ENCODE measurements at places on chromosomes 4 and X.

DNA sequence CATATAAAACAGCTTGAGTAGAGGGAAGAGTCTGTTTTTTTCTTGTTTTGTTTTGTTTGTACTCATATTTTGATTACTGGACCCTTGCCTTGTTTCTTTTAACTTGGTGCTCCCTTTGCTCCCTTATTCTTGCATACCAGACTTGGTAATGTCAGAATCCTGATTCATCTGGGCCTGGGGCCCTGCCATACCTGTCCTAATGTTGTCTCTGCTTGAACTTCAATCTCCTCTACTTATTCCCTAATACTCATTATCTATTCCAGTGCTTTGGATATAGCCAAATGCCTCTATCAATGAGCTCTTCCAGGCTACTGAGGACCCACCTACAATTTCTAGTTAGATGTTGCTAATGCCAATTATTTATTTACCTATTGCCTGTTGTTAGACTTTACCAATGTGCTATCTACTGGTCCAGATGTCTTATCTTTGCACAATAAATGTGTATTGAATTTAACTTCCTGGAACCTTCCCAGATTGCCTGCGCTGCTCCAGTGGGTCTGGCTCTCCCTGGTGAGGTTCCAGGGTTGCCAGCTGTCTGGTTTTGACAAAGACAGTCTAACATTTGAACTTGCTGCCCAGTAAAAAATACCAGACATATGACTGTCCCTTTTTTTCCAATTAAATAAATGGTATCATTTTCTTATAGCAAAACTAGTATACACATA is 64.4 kb upstream of the ACSL4 start:
- DNase-seq = no peak

- no peak for DNase-seq
These were observed 11.4 kb downstream of the INTS6L start for GRCh38 chrX:135531813-135532212.

- no peak for DNase-seq
These were observed 118.4 kb downstream of the CBR4 start for GRCh38 chr4:168891688-168892087.

DNA sequence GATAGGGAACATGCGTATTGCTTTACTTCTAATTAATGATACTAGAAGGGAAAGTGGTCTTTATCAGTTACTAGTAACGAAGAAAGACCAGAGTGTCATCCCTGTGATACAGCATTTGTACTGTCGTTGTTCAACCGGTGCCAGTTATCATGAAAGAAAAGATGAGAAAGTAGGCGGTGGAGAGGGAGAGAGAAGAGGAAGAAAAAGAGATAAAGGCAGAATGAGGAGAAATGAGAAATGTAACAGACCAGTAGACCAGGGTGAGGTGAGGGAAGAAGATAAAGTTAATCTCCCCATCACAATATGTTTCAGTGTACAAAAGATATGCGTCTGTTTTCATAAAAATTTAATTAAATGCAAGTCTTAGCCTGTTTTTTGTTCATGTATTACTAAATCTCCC is 135.2 kb upstream of the HPGD start:
- DNase-seq = no peak

DNA sequence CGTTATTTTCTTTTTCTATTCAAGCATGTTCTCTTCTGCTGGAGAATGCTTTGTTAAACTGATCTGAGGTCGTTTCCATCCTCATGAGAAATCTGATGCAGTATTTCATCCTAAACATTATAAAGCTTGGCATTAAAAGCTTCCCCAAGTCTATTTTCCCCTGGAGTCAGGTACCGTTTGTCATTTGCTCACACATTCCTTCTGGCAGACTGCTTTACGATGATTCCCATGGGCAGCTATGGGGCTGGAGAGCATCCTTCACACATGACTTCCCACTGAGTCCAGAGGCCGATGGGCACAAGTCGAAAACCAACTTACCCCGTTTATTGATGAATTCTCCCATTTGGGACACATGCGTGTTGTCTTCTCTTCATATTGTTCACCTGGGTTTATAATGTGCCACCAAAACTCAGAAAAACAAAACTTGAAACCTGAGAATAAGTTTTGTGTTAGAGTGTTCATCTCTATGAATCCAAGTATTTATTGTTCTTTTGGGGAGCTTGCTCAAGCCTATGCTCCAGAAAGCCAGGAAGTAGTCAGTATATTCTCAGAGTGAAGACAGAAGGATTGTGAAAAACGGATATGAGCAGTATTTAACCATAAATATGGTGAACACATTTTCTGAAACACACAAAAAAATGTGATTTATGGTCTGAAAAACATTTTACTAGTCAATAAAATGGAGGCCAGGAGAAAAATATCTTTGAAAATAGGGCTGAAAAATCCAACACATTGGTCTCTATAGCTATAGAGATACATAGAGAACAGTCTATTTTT is 298.8 kb upstream of the NOCT start:
- no peak for DNase-seq

GRCh38 chr4:154492288-154492687 is 689 bp upstream of the DCHS2 start:
- no peak for DNase-seq

- DNase-seq = no peak
These were observed 4.9 kb upstream of the TXK start for GRCh38 chr4:48138936-48139335.

DNA sequence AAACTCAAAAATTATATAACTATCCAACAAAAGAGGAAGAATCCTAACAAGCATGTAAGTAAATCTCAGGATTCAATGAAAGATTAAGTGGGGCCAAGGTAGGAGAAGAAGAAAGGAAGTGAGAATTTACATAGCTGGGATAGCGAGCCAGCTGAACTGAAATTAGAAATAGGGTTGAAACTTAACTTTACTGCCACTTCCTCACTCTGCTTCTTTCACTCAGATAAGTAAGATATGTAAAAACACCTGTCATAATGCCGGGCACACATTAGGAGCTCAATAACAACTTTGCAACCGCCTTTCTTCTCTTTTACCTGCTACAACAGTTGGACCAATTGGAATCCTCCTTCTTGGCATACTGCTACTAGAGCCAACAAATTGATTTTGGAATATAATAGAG is 129.4 kb downstream of the CNKSR2 start:
- DNase-seq = no peak

GRCh38 chrX:105307762-105308161 is 87.3 kb upstream of the TEX13A start:
- DNase-seq = no peak

- no peak for DNase-seq
These were observed 88.4 kb downstream of the WDFY3 start for GRCh38 chr4:84878090-84878489.

DNA sequence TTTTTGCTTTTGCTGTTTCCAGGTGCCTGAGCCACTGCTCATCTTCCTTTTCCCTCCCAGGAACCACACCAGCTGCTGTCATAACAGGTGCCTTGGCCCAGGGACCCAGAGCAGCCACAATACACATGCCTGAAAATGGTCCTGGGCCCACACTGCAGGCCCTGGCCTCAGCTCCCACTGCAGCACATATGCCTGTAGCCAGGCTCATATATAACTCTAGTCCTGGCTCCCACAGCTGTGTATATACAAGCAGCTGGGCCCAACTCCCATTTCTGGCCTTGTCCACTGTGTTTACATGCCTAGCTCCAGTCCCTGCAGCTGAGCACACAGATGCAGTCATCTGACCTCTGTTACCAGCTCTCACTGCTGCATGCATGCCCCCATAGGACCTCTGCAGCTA is 930.5 kb downstream of the ADGRL3 start:
- DNase-seq = no peak

GRCh38 chr4:20682853-20683252 is 17.4 kb upstream of the PACRGL start:
- no peak for DNase-seq

- DNase-seq = no peak
These were observed 50.8 kb upstream of the BOD1L1 start for GRCh38 chr4:13678186-13678924.

- DNase-seq = no peak
These were observed 74.9 kb downstream of the PRRG1 start for GRCh38 chrX:37424000-37424429.

- DNase-seq = no peak
These were observed 137.2 kb downstream of the FNIP2 start for GRCh38 chr4:158906073-158906472.

DNA sequence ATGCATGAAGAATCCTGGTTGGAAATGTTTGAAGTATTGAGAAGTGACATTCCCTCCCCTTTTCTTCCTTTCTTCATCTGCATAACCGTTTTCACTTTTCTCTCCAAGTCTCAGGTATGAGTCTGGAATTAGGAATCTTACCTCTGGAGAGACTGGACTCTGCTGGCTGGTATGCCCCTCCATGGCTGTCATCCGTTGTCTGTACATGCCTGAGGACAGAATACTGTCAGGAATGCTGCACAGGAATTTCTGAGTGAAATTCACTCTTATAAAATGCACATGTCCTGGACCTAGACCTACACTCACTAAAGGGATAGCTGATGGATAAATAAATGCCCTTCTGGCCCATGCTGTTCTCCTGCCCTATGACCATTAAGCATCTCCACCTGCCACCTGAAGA is 179.5 kb downstream of the MSN start:
- DNase-seq = no peak

GRCh38 chr4:139665690-139666529 is at the start of gene MGST2:
Gene MGST2, plus strand, starts transcription at chr4:139665819. Its CDS starts 201 bp downstream, at chr4:139666020.
- DNase-seq = no peak
